Kasumi-1 (cell line): ENCODE measurements at places on chromosomes 12 and 14.
A peak's percentile ranks its signal among the peaks of the same experiment; 100 is the strongest.

GRCh38 chr14:36086629-36087395 is 89.7 kb downstream of the PTCSC3 start:
- no peak for DNase-seq

- DNase-seq = no peak
Observed at GRCh38 chr12:53067993-53068770, 11.0 kb downstream of the SPRYD3 start.

DNA sequence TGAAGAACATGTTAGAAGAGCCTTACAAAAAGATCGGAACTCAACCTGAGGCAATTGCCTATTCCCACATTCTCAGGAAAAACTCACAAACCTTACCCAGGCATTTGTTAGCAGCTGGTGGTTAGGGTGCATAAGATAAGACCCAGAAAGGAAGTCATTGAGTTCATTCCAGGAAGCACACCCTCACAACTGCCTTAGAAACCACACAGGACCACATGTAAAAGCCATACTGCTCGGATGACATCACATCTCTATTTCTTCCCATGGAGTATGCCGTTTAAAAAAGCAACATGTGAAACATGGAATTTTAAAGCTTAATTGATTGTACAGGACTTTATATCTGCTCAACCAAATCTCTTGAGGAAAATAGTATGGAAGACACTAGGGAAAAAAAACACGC is 411.2 kb downstream of the DAD1 start:
- peak; percentile 82 for DNase-seq

GRCh38 chr14:60738843-60739508 is 4.4 kb downstream of the MNAT1 start:
- peak; percentile 21 for DNase-seq

DNA sequence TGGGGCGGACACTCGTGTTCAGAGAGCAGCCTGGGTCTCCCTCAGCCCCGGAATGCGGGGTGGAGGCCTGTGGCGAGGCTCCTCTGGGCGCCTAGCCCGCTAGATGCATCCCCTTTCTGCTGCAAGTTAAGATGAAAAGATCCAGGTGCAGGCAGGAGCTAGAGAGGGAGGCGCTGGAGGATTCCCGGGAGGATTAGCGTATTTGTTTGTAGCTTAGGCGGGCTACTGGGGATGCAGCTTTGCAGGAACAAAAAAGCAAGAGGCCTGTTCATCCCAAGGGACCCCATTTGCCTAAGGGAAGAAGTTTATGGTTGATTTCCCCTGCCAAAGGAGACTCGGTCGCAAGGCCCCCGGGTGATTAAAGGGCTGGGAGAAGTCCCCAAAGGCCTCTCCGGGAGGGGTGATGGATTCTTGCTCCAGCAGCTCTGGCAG is 824 bp downstream of the CCDC177 start:
- no peak for DNase-seq
